Activated T-helper 1 cell treated with anti-CD3 and anti-CD28 coated beads, Interleukin-12 subunit alpha, Interleukin-12 subunit beta, Interleukin-2, Interleukin-4 antibody, amounts not matched to agents 30 ng/mL and 10 ng/mL and 1 ng/mL, durations not matched to agents 14 hours and 24 hours and 36 hours (primary cell): ENCODE measurements at places on chromosomes 1 and 21.

GRCh38 chr1:181191494-181192040, 103.1 kb downstream of the IER5 start:
- no peak for DNase-seq

- DNase-seq, result no peak
Observed at GRCh38 chr1:226881515-226882185, 11.2 kb downstream of the PSEN2 start.

- no peak for DNase-seq
Observed at GRCh38 chr1:147723691-147724323, 36.6 kb downstream of the GJA5 start.

GRCh38 chr1:112257043-112257835, 138.8 kb upstream of the CTTNBP2NL start:
- DNase-seq, result no peak

GRCh38 chr1:209384710-209385550, 198.6 kb upstream of the CAMK1G start:
- DNase-seq, result no peak

DNA sequence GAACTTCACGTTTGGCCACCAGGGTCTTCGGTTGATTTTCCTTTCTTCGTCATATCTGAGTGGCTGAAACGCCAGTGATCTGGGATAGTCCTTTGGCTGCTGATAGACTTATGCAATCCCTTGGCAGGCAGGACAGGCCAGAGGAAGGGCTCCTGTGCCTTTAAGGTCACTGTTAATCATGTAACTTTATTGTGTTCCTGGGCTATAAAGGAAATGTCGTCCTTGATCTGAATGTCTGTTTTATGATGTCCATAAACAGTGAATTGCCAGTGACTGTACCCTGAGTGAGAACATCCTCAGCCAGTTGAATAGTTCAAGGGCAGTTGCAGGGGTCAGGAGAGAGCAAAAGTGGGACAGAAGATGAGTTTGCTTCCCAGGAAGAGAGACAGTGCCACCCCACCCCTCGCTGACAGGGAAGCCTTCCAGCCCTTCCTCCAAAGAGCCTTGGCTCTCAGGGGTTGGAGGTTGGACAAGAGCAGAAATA, 68.0 kb downstream of the PDE9A start:
- no peak for DNase-seq

DNA sequence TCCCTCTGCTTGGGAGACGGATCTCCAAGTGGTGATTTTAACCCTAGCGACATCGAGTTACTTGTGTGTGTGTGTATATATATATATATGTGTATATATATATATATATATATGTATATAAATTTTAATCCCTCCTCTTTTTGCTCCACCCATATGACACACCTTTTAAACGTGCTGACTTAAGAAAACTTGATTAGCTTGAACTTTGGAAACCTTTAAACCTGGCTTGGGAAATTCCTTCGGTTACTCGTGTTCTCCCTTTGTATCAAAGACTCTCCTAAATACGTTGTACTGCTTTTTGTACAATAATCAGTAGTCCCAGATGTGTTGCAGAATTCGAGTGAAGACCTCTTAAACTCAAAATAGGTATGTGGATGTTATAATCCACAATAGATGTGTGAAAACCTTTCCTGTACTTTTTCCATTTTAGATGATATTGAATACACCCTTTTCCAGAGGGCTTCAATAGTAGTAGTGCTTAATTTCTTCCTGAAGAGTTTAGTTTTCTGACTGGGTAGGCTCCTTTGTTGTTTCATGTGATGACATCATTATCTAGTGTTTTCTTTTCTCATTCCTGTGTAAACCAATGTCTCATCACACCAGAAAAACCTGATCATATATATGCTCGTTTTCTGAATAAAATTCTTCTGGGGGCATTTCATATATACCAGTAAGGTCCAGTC, 1.4 kb downstream of the RNF11 start:
- no peak for DNase-seq

DNA sequence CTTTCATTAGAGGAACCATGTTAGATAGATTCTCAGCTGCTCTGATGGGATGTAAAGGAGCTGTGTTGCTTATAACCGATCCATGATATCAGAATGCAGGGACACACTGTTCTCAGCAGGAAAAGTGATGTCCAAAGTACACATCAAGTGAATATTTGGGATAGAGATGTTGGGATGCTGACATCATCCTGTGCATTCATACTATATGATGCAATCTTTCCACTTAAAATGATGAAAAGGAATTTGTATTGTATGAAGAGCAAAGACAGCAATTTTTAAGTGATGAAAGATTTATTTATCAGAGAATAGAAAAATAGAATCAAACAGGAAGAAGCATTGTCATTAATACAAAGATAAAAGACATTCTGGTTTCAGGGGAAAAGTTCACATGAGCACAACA, 110.1 kb downstream of the ERG start:
- DNase-seq, result no peak

DNA sequence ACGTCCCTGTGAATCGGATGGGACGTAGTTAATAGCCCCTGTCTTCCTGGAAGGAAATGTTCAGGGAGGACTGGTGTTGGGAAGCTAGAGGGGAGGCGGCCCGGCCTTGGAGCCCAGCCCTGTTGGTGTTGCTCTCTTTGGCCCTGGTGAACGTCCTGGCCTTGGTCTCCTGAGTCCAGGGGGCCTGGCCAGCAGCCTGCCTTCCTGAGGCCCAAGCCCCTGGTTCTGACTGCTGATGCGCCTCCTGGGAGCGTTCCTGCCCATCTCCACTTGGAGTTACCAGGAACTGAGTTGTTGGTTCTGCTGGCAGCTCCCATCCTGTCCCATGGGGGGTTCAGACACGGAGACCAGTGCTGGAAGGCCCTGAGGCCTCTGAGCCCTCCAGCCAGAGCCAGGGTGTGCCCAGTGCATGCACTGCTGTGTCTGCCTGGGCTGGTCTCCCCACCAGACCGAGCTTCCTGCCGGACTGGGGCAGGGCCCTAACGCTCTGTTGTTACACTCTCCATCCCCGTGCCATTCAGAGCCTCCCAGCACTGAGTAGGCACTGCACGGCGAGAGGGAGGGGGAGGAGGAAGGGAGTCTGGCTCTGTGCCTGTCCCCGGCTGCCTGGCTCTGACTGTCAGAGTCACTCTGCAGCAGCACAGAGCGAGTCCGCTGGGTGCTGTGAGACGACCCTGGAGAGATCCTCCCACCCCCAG, 382.5 kb upstream of the VAMP3 start:
- no peak for DNase-seq

DNA sequence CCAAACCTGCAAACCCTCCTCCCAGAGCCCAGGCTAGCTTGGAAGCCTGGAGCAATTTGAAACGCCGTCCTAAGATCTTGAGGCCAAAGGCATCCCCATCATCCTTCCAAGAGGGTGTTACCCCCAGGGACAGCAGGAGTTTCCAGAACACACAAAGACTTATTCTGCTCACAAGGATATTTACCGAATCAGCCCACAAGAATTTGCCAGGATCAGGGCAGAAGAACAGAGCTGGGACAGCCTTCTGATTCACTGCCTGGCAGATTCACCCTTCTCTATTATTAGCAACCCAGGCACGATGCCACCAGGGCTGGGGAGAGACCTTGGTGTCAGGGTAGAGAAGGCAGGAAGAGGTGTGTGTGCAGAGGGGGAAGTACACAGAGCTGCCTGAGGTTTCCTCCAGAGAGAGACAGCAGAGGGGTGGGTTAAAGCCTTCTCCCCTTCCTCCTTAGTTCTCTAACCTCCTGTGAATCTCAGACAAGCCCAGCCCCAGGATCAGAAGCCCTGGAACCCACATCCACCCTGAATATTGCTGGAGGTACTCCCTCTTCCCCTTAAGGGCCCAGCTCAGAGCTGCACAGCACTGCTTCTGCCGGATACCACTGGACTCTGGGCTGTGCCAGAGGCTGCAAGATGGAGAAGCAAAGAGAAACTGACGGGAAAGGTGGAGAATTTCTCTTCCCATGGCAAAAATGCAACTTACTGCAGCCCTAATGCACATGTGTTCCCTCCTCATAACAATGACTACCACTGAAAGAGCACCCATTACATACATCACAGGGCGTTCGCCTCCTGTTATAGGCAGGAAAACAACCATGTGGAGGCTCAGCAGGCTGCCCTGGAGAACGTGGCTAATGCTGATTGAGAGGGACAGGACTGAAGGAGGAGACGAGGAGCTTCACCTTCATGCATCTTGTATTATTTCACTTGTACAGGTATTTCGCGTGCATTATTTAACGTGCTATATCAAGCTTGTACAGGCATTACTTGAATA, 61.8 kb downstream of the ITPKB start:
- DNase-seq, result peak; percentile 64

DNA sequence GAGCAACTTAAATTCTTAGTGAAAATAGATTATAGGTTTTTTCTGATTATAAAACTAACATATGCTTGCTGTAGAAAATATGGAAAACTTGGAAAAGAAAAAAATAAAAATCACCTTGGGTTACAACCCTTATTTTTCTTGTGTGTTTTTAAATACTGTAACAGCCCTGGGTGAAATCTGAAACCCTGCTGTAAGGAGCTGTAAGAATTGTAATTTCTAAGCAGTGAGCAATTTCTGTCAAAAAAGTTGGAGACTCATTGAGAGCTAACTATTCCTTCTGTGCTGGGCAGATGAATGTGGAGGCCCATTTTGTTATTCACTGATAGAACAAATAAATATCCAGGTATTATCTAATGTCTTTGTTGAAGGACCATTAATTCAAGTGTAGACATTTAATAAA, 42.6 kb downstream of the ADCY10 start:
- DNase-seq, result no peak

DNA sequence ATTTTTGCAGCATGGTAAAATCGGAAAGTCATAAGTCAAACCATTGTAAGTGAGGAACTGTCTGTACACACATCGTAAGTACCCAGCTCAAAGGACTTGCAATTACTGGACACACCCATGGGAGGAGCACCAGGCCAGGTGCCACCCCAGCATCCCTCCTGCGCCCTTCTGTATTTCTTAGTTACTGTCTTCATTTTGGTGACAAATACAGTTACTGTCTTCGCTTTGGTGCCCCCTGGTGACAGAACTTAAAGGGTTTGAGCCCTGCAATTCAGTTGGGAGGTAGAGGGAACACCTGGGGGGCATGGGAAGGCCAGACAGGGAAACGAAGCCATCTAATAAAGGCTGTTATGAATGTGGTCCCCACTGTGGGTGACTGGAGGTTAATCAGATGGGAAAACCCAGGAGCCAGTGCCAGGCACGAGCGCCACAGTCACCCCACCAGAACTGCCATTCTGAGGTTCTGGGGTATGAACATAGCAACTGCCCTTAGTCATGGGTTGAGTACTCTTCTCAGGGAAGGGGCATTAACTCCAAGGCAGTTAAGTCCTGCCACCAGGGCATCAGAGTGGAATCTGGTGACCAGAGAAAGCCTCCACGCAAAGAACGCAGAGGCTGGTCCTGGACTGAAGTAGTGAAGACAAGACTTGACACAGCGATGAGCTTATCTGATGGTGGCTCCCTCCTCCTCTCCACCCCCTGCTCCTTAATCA, 612.9 kb downstream of the PTPRU start:
- peak; percentile 36 for DNase-seq

DNA sequence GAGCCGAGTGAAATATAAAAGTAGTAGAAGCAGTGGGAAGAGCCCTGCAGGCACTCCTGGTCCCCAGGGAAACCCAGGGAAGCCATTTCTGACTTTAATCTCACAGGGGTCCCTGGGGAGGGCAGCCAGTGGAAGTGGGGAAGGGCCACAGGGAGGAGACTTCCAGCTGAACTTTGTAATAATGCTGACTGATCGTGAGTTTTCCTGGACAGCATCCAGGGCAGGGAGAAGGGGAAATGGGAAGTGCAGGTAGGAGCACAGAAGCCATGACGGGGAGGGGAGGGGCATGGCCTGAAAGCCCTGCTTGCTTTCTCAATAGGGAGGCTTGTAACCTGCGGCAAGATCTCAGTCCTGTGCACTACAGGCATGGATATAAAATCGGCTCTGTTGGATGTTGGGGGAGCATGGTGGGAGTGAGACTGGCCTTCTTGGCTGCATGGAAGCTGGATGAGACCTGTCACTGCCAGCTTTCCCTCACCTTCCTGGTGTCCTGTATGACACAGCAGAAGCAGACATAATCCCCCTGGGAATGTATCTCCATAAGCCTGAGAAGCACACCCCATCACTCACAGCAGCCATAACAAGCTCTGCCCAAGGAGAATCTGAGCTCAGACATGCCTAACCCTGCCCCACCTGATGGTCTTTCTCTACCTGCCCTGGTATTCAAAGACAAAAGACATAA, 15.1 kb upstream of the MX1 start:
- no peak for DNase-seq

DNA sequence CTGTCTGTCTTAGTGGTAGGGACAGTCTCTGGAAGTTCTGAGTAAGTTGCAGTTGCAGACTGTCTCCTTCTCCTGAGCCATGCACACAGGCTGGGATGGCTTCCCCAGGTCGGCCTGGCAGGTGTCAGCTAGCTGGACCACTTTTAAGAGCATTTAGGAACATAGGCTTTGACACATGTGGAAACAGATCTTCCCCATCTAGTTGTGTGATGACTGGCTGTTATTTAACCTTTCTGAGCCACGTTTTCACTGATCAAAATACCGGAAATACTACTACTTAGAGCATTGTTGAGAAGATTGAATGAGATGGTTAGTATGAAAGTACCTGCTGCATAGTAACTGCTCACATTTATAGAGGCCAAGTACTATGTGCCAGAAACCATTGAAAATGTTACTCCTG, 6.2 kb upstream of the MAPKAPK2 start:
- no peak for DNase-seq

DNA sequence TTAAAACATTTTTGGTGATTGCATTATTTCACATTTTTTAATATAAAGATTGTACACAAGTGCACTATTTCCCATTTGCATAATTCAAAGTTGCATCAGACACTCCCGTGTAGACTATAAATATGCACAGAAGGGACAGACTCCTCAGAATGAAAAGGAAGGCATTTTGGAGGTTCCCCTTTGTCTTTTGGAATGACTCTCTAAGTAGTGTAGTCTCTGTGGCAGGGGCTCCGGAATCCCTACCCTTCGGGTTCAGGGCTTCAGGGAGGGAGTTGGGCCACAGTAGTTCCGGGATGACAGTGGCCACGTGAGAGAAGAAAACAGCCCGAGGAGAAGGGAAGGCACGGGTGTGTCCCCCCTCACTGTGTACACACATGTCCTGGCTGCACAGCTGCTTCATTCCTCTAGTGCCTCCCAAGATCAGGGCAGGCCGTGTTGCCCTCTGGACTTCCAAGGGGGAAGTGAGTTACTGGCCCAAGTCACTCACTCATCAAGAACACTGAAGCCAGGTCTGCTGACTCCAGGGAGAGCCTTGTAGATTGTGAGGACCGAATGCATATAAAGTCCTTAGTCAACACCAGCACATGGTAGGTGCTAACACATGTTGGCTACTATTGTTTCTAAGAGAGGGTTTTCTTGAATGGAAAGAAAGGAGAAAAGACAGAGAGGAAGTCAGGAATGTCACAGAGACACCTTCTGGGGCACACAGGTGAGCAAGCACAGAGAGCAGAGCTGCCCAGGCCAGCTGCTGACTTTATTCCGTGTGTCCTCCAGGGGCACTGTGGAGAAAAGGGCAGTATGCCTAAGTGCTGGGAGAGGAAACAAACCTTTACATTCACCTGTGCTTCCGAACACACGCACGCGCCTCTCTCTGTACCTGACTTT, 39.8 kb downstream of the LHX4 start:
- no peak for DNase-seq

DNA sequence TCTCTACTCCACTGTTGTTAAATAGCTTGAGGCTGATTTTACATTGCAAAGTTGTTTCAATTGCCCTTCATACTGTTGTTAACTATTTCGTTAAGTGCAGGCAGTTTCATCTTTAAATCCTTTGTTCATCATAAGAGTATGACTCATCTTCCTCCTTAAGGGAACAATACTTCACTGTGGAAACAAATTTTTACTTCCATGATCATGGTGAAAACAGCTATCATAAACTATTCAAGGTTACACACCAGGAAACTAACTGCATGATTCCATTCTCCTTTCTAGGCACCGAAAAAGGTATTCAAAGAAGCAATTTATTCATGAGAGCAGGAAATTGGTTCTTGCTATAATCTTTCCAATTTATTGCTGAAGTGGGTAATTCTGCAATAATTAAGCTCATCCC, 593.2 kb downstream of the LRRIQ3 start:
- DNase-seq, result no peak
